Fibroblast of lung (primary cell): ENCODE measurements at places on chromosomes 16 and 17. TPM values are rescaled to one million over a fixed set of nuclear protein-coding genes. Genes with fewer than 3 reads are reported as not detected.

DNA sequence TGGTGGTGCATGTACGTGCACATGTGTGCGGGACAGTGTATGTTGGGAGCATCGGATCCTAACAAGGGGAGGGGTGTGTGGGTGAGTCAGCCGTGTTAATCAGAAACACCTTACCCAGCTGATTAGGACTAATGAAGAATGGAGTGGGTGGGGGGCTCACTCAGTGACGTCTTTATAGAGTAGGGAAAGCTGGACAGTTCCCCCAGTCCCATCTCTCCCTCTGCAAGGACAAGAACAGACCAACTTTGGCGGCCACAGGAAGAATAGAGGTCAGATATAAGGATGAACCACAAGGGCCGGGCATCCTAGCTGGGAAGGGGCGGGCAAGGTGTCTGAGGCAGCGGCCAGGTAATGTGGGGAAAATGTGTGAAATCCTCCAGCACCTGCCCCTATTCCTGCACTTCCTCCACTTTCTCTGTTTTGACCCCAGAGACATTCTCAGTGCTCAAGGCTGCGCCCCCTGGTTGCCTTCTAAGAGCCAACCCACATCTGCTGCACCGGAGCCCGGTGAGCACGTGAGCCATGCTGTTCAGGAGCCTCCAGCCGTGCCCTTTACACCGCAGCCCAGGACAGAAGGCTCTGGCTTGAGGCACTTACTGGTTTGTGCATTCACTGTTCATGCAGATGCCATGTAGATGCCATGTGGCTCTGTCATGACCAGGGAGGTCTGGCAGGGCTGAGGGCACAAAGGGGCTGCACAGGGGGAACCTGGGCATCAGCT lies 18.9 kb upstream of the TBX21 start:
- DNase-seq, result no peak

DNA sequence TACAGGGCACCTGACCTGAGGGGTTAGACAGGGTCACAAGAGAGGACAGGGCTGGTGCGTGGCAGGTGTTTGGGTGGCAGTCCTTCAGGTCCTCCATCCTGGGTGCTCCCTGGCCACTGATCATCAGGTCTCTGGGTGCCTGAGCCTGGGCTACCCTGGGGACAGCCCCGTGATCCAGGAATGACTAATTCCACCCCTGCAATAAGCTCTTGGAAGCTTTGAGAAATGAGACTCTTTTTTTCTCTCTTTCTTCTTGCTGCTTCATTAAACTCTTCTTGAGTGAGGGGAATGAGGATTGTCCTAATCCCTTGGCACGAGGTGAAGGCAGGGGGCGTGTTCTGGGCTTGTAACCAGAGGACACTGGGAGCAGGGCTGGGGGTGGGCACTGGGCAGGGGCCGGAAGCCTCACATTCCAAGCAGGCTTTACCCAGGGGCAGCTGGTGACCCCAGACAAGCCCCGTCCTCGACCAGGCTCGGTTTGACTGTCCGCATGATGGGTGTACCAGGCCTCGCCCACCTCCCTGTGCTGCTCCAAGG lies 21.4 kb upstream of the SPNS2 start:
- peak; percentile 6 for DNase-seq

GRCh38 chr17:43917348-43918025 lies 10.2 kb upstream of the MPP2 start:
- peak; percentile 37 for DNase-seq

DNA sequence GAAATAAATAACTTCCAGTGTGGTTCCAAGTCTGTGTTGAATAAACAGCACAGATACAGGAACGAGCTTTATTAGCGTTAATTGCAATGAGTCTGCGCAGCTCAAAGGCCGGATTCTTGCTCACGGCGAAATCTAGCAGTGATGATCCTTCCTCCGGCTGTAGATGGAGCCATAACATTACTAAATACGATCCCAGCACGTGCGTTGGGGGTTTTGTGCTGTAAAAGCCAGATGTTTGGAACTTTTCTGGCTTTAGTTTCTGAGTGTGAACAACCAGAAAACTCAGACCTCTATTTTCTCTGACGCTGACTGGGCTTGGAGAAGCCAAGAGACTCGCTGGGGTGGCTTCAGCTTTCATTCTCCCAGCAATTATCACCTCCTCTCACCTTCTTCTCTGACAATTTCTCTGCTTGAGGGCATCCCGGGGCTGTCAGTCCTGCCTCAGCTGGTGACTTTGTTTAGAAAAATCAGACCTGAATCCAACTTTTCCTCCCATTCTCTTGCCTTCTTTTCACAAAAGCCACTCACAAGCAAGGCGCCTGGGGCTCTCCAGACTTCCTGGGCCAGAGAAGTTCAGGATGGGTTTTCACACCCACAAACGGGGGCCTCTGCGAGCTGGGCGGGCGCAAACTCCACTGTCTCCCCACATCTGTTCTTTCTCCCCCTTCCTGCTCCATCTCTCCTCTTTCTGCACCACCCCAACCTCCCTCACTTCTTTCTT lies 47.1 kb upstream of the AKTIP start:
- DNase-seq, result peak; percentile 68

GRCh38 chr17:41772218-41772585 lies 14.3 kb downstream of the JUP start:
- DNase-seq, result no peak

- no peak for DNase-seq
Measured at GRCh38 chr17:79854080-79855060, 15.1 kb upstream of the CBX4 start.

DNA sequence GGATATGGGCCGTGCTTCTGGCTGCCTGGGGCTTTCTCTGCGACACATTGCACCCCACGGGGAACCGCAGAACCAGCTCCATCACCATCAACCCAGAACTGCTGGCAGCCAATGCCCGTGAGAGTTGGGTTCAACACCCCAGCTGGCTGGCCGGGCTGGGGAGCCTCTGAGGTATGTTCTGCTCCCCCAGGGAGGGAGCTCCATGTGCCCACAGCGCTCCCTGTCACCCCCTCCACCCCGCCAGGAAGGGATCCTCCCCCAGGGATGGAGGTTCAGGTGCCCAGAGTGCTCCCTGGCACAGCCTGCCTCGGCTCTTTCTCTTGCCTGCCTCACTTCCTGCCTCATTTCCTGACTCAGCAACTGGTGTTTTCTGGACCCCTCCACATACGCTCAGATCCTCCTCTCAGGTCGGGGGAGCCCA lies 24.2 kb upstream of the MPRIP start:
- DNase-seq, result no peak

DNA sequence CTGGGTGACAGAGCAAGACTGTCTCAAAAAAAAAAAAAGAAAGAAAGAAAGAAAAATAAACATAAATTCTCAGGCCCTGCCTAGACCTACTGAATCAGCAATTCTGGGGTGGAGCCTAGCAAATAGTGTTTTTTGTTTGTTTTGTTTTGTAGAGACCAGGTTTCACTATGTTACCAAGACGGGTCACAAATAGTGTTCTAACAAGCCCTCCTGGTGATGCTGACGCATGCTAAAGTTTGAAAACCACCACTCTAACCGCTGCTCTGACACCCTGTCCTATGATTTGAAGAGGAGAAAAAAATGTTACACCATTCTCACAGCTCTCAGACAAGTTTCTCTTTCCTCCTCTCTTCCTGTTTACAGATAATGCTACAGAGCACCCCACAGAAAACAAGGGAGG lies 1.5 kb downstream of the MRPL10 start:
- no peak for DNase-seq

DNA sequence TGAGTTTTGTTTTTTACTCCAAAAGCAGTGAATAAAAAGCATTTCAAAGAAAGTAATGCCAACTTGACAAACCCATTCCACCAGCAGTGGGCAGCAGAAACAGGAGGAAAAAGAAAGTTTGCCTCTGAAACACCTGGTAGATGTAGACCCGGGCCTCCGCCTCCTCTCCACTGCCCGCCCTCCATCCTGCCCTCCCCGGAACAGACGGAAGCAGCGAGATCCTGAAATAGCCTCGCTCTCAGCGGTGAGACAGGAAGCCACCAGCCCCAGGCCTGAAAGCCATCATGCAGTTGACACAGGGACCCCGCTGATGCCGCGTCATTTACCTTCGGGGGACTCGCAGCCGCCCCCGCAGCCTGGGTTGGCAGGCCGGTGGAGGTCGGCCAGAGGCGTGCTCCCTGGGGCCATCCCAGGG lies 67.8 kb downstream of the C16orf78 start:
- no peak for DNase-seq

GRCh38 chr16:88967830-88968588 lies 9.0 kb downstream of the CBFA2T3 start:
- no peak for DNase-seq

- no peak for DNase-seq
Measured at GRCh38 chr16:68356249-68356918, 45.6 kb downstream of the PRMT7 start.

MYO1D gene
- 32.1 and 46.6 TPM in 2 replicates for total RNA-seq

CNGB1 gene
- total RNA-seq, result not detected in 2 replicates

P3H4 gene
- total RNA-seq, result 36.8 and 42.1 TPM in 2 replicates

SULT1A1 gene
- total RNA-seq, result 1.3 and 3.6 TPM in 2 replicates

HIRIP3 gene
- 5.6 and 7.9 TPM in 2 replicates for total RNA-seq

TEX14 gene
- under 0.01 TPM in 2 replicates for total RNA-seq

RAB26 gene
- 0.51 and 2.0 TPM in 2 replicates for total RNA-seq

DLG4 gene
- total RNA-seq, result 12.6 and 22.0 TPM in 2 replicates
